ENCODE measurements at places on chromosomes 7 and 10. TPM values are rescaled to one million over a fixed set of nuclear protein-coding genes. Genes with fewer than 3 reads are reported as not detected.

GRCh38 chr7:3592401-3593134 is 291.5 kb downstream of the SDK1 start:
- DNase-seq = no peak

GRCh38 chr10:20334559-20334958 is 518.3 kb downstream of the PLXDC2 start:
- no peak for DNase-seq

DNA sequence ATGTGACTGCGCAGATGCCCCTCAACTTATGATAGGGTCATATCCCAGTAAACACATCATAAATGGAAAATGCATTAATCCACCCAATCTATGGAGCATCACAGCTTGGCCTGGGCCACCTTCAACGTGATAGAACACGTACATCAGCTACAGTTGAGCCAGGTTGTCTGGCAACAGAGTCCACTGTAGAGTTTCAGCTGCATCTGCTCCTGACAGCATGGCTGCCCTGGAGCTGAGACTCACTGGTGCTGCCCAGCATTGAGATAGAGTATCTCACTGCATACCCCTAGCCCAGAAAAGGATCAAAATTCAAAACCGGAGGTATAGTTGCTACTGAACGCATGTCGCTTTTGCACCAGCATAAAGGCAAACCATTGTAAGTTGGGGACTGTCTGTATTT is 437.7 kb upstream of the MKI67 start:
- DNase-seq = no peak

DNA sequence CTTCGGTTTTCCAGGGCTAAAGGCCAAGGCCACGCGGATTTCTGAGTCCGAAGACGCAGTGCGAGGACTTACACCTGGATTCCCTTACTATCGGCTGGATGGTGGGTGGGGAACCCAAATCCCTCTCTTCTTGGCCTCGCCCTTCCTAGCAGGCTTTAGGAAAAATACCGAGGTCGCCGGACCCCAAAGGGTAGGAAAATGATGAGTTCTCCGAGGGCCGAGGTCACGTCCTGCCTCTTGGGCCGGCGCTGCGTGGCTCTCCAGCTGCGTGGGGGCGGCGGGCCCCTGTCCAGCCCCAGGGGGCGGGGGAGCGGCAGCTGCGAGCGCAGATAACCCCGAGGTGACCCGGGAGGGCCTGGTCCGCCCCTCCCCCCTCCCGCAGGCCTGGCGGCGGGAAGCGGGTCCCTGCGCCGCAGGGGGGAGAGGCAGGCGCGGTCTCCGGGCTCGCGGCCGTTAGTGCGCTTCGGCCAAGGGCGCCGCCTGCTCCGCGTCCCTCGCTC is 805 bp upstream of the HMX3 start:
- no peak for DNase-seq

DNA sequence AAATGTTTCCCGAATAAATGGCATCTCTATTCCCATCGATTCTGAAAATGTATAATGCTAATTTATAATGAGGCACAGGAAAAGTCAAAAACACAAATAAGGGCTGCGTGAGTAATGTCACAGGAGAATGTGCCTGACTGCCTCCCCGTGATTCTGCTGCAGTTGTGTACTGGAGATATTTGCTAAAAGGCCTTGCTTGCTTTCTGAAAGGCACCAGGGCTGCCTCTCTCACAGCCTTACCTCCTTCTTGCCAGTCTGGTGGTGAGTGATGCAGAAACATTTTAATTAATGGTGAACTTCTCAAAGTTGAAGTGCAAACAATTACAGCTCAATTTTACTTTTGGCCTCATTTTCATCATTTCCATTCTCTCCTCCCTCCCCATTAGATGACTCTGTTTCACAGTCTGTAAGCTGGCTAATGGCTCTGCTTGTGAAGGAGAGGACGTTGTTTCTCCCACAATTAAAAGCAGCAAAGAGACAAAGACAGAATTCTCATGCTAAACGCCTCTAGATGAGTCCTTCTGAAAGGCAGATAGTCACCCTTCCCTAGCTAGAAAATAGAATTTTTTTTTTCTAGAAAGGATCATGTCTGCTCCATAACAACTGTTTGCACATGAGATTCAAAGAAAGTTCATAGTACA is 377.6 kb downstream of the MDFIC start:
- DNase-seq = no peak

DNA sequence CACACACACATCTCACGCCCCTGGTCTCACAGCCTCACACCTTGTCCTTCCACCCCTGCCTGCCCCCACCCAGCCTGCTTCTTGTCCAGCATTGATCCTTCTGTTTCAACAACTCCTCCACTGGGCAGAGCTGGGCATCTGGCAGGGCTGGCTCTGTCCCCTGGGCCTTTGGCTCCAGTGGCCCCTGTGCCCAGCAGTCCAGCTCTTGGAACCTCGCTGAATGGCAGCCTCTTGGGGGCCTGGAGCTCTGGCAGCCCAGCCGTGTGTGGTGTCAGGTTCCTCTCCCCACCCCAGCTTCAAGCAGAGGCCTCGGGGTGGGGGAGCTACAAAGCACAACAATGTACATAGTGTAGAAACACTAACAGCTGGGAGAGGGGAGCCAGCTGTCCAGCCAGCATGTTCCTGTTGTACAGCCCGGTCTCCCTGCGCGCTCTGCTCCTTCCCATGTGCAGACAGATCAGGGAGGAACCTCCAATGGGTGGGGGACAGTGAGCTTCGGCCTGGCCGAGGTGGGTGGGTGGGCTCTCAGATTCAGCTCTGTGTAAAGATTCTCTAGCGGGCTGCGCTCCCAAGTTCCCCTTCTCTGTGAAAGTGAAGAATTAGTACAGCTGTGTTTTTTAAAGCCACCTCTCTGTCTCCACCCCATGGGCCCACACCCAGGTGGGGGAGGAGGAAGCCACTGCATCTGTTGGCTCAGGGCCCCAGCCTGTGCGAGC is 19.4 kb downstream of the ZMIZ2 start:
- DNase-seq = peak; percentile 85

Gene SPDYE16
- total RNA-seq = not detected

Gene TMEM213
- total RNA-seq = not detected

Gene SPDYE11
- total RNA-seq = not detected

Gene TMEM176A
- 30.1 TPM for total RNA-seq

Gene NOD1
- 6.9 TPM for total RNA-seq

Gene MORN4
- total RNA-seq = 8.7 TPM
